GM04503 (cell line): ENCODE measurements at places on chromosomes 2 and 18.
A peak's percentile ranks its signal among the peaks of the same experiment; 100 is the strongest.

DNA sequence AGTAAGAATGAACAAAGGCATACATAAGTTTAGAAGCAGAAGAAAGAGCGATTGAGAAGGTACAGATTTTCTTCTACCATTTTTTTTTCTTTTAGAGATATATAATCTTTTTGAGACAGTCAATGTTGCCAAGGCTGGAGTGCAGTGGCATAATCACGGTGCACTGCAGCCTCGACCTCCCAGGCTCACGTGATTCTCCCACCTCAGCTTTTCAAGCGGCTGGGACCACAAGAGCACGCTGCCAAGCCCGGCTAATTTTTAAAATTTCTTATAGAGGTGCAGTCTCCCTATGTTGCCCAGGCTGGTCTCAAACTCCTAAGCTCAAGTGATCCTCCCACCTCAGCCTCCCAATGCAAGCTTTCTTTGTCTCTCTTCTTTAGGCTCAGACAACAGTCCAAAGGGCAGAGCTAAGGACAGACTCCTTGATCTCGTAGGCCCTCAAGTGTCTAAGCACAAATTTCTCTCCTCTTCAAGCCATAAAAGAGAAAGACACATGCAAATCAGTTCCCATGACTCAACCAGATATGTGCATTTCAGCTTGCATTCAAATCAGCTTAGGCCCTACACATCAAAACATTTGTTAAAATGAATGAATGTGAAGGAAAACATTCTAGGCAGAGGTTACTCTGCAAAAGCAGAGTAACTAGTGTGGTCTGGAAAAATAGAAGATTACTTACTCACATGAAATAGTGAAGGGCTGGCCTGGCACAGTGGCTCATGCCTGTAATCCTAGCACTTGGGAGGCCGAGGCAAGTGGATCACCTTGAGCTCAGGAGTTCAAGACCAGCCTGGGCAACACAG, 18.0 kb downstream of the ITSN2 start:
- peak; percentile 11 for DNase-seq

- DNase-seq = no peak
Measured at GRCh38 chr2:45884126-45884525, 232.7 kb downstream of the PRKCE start.

DNA sequence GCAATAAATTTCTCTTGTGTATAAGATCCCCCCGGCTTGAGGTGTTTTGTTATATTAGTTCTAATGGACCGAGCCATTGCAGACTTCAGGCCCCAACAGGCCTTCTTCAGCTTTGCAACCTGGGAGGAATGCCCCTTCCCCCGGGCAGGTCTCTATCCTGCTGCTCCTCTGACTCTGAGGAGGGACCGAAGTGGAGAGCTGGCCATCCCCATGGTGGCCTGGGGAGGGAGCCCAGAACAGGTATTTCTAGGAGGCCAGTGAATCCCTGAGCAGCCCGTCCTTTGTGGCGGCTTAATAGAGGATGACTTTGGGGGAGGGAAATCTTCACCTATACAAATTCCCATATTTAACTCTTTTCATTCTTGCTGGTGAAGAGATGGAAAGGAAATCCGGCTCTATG, 715.8 kb upstream of the SOX11 start:
- DNase-seq = no peak

DNA sequence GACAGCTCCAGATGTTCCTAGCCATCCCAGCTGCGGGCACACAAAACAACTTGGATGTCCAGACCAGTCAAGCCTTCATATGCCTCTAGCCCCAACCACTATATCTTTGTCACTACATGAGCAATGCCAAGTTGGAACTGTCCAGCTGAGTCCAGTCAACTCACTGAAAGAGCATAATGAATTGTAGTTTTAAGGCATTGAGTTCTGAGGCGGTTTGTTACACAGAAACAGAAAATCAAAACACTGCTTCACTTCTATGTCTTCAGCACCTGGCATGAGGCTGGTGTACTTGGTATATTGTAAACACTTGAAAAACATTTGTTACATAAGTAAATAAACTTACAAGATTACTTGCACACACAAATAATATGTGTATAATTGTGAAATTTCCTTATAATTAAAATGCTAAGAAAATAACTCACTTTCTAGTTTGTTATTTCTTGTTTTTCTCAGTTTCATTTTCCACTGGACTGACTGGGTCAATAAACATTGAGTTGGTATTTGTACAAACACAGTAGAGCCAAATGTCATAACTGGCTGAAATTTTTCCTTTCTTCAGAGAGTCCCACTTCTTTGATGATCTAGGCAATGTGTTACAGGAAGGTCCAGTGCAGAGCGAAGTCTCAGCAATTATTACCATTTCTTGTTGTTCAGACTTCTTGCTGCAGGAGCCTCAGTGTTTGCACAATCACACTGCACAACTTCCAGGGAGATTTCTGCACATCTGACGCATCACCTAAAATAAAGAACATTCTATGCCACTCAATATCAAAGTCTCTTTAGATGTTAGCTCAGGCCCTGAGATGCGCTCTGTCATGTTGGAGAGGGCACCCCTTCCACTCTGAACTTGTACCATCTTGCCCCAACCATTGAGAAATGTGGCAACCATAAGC, 38.2 kb upstream of the DPP4 start:
- DNase-seq = no peak

DNA sequence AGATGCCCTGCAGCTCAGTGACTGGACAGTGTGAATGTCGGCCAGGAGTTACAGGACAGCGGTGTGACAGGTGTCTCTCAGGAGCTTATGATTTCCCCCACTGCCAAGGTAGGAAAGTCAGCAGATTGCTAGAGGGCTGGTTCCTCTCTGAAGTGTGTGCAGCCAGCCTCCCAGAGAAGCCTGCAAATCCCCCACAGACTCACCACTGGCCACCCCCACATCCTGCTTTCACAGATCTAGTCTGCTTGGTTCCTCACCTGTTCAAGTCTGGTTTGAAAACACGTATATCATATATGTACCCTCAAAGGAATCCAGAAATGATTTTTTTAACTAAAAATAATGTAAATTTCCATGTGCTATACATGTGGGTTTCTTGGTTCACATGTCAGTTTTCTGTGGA, 121.1 kb downstream of the LAMA3 start:
- DNase-seq = no peak

- DNase-seq = no peak
Measured at GRCh38 chr2:180596453-180596852, 384.0 kb upstream of the UBE2E3 start.

GRCh38 chr2:189274361-189274760, 94.8 kb upstream of the COL5A2 start:
- DNase-seq = no peak

DNA sequence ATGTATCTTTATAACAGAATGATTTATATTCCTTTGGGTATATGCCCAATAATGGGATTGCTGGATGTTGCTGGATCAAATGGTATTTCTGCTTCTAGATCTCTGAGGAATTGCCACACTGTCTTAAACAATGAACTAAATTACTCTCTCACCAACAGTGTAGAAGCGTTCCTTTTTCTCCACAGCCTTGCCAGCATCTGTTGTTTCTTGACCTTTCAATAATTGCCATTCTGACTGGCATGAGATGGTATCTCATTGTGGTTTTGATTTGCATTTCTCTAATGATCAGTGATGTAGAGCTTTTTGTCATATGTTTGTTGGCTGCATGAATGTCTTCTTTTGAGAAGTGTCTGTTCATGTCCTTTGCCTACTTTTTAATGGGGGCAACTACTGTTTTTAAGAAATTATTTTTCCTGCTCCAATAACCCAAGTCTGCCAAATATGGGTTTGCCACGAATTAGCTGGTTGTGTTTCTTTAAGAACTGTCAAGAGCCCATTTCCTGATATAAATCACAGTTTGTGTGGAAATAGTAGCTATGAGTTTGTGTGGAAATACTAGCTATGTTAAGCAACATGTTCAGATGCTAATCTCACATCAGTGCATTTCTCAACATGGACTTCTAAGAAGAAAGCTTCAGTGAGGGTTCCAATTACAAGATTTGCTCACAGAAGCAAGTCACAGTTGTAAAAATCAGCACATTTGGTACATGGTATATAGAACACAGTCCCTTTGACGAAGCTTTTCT, 259.4 kb downstream of the ANAPC1 start:
- peak; percentile 80 for DNase-seq

DNA sequence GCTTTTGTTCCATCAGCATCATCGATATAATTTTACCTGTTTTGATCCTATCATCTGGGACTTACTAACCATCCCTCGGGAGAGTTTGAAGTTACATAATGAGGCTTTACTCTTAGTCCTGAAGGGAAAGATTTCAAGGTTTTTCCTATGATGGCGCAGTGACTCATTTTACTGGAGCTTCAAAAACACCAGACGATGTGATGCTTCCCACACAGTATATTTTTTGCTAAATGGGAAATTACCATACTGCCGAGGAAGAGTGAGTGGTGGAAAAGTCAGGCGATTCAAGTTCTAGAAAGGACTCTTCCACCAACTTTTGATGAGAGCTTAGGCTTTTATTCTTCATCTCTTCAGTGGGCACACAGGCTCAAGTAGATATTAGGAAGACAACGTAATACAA, 44.6 kb upstream of the GCG start:
- DNase-seq = no peak

DNA sequence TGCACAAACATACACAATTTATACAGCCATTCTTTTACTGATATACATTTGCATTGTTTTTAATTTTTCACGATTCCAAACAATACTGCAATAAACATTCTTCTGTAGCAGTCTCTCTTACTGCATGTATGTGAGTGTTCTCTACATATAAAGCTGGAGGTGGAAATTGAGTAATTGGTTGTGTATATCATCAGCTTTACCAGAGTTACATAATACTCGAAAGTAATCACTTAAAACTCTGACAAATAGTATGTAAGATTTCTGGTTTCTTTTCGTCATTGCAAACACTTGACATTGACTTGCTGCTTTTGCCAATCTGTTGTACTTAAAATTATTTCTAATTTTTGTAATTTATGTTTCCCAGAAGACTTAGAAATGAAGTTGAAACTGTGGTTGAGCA, 110.2 kb downstream of the TDRD15 start:
- DNase-seq = no peak

GRCh38 chr2:71129902-71130151, 202 bp downstream of the MCEE start:
- no peak for DNase-seq

DNA sequence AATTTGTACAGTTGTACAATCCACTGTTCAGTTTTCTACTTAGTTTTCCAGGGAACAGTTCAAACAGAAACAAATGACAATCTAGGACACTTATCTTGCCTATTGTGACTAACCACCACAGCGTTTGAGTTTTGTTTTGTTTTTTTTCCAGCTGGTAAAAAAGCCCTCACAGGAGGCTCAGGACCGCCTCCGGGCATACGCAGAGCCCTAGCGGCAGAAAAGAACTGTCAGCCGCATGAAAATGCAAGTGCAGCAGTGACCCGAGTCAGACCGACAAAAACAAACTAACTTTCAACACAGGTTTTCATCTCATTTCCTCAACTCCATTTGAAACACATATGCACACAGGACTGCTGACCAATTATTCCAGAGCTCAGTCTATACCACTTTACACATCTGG, 68.6 kb downstream of the STEAP3 start:
- DNase-seq = no peak

GRCh38 chr2:160507046-160507407, 13.4 kb upstream of the RBMS1 start:
- DNase-seq = no peak

DNA sequence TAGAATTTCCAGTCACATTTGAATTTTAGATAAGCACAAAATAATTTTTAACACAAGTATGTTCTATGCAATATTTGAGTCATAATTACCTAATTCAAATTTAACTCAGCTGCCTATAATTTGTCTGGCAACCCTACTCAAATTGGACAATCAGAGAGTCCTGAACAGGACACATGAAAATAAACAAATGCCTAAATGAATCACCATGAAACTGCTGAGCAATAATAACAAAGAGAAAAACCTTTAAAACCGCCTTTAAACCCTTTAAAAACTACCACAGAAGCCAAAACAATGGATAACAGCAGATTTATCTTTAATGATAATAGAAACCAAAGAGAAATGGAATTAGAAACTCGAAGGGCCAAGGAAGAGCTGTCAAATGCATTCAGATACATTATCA, 39.5 kb downstream of the ARL4C start:
- no peak for DNase-seq

- no peak for DNase-seq
Measured at GRCh38 chr18:45639408-45639807, 24.1 kb downstream of the SLC14A2 start.

GRCh38 chr2:202376460-202377206, 506 bp downstream of the BMPR2 start:
- DNase-seq = no peak

DNA sequence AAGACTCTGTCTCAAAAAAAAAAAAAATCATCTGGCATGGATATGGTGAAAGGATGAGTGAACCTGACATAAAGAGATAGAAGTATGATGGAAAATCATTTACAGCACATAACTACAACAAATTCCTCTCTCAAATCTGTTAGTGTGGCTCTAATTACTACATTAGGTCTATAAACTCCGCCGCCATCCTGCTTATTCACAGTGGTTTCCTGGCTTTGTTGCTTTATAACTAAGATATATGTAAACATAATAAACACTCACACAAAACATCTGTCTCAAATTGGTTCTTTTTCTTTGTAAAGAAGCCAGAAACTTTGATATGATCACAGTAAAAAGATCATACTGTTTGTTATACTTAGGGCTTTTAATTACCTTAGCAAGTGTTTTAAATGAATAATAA, 412.6 kb upstream of the FAM98A start:
- no peak for DNase-seq

DNA sequence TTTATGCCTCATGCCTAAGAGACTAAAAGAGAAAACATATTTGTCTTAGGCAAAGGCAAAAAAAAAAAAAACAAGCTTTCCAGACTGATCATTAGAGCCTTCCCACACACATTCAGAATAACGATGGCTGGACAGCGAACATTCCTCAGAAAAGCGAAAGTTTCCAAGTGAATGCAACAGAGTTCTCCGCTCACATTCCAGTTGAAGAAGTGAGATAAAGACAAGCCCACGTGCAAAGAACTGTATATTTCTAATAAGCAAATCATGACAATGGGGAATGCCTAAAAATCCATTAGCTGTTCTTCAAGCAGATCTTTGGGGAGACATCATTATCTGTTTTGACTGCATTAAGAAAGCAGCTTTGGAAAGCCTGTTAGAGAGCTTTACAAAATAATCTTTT, 347.9 kb downstream of the METTL4 start:
- no peak for DNase-seq

- no peak for DNase-seq
Measured at GRCh38 chr18:45851161-45851925, 25.9 kb downstream of the SIGLEC15 start.

DNA sequence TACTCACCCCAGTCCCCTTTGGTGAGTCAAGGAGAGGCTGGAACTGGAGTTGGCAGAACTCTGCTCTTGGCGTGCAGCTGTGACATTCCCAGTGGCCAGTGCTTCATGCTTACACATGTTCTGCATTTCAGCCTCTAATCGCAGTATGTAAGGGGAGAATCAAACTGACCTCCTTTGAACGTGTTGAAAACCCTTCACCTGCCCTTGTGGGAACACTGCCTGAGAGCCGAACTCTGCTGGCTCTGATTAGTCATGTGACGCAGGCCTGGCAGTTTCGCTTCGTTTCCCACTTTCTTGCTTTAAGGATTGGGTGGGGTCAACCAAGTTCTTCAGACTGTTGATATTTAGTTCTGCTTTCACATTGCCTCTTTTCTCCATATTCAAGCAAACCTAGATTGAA, 173.8 kb upstream of the BCL2L11 start:
- no peak for DNase-seq

GRCh38 chr2:79189465-79189864, 29.9 kb upstream of the REG3A start:
- DNase-seq = no peak

- DNase-seq = no peak
Measured at GRCh38 chr2:56539618-56540017, 355.8 kb downstream of the CCDC85A start.

- no peak for DNase-seq
Measured at GRCh38 chr2:204451766-204452165, 93.5 kb upstream of the PARD3B start.
